ENCODE measurements at places on chromosomes 2 and 18.
A peak's percentile ranks its signal among the peaks of the same experiment; 100 is the strongest.

DNA sequence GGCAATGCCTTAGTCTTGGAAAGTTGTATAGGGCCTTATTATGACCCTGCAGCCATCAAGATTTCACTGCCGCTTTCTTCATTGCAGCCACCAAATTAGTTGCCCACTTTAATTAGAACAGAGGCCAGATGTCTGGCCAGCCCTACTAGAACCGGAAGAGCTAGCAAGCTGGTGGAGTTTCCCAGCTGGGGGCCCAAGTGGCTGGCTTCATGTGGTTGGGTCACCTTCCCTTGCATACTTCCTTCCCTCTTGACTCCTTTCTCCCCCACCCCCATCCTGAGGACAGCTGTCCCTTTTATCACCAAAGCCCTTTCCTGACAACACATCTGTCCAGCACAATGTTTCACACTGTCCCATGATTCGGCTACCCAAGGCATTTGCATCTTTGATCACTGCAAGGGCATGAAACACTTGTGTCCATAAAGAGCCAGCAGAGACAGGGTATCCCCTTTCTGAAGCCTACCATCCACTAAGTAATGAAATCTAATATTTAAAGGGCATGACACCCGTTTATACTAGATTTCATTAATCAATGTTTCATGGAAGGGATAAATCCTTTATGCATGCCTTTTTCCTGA is 187.2 kb downstream of the BCL11A start:
- DNase-seq: no peak

DNA sequence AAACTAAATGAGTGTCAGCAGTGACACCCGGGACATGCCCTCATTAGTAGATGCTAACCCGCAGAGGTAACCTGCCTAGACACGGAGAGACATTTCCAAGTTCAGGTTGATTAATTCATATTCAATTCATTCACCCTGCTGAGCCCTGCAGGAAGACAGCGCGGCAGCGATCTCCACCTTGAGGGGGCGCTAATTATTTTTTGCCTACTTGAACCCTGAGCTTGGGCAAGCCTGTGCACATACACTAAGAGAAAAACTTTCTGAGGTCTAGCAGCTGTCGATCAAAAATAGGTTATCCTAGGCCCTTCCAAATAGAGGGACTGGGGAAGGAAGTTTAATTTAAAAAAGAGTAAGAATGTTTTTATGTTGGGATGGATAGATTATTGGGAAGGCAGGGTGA is 1.3 kb upstream of the LYPD6 start:
- DNase-seq: no peak

GRCh38 chr18:55013685-55014084 is 54.4 kb upstream of the CCDC68 start:
- DNase-seq: no peak

GRCh38 chr2:234823877-234824376 is 127.9 kb upstream of the SH3BP4 start:
- DNase-seq: peak; percentile 72

Data from renal cortex interstitium (tissue), 15 donors.